ENCODE measurements at places on chromosomes 7 and 10.
A peak's percentile ranks its signal among the peaks of the same experiment; 100 is the strongest.

DNA sequence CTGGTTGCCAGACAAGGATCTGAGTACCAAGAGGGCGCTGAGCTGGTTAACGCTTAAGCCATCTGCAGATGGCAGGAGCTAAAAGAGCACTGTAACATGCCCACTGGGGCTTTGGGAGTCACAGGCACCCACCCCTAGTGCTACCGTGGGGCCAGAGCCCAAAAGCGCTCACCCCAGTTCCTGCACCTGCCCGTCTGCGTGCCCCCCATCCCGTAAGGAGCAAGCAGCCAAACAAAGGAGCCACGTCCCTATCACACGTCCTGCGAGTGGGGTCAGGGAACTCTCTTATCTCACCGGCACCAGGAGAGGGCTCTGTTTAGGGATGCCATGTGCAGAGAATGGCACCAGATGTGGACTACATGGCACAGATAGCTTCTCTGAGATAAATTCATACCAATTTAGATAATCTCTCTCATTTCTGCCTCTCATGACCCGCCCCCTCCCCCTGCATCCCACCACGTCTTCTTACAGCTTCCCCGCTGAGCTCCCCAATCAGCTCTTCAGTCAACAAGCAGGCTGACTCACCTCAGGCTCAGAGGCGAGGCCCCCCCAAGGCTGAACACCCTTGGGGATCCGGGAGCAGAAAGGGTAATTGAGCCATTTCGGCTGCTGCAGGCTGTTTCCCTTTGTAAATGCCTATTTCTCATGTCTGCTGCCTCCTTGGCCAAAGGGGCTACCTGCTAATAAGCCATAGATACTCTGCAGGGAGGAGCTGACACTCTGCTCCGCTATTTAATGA, 235.7 kb downstream of the GRID1 start:
- no peak for DNase-seq

DNA sequence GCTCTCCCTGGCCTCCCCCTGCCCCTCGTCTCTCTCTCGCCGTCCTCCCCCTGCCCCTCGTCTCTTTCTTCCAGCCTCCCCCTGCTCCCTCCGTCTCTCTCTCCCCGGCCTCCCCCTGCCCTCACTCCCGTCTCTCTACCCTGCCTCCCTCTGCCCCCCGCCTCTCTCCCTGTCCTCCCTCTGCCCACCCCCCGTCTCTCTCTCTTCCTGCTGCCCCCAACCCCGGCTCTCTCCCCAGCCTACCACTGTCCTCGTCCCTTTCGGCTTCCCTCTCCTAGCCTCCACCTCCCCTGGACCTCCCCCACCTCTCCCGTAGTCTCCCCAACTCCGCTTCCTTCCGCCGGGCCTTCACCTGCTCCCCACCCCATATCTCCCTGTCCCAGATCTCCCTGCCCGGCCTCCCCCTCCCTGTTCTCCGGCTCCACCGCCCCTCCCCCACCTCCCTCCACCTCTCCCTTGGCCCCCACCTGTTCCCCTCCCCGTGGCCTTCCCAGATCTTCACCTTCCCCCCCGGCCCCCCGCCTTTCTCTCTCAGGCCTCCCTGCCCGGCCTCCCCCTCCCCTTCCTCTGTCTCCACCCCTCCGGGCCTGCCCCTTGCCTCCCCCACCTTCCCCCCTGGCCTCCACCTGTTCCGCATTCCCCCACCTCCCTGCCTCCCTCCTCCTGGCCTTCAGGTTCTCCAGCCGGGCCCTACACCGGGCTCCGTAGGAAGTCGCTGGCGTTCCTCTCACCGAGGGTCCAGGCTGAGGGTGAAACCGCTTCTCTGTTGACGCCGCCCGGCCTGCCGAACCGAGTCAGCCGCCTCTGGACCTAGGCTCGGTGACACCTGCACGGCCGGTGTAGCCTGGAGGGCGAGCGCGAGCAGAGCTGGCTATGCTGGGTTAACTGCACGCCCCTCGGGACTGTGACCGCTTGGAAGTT, 1.2 kb downstream of the GET4 start:
- no peak for DNase-seq

DNA sequence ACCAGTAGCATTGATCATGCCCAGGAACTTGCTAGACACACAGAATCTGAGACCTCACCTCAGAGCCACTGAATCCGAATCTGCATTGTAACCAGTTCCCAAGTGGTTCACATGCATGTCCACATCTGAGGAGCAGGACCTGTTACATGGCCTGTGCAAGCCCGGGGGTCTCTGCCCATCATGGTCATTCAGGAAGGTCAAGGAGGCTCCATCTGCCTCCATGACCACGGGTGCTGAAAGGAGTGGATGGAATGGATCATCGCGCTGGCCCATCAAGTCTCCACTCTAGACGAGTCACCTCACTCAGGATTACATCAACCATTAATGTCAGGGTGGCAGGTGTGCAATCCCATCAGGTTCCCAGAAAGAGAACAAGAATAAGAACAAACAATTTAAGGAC, 85.8 kb upstream of the ADAM12 start:
- DNase-seq, result no peak

DNA sequence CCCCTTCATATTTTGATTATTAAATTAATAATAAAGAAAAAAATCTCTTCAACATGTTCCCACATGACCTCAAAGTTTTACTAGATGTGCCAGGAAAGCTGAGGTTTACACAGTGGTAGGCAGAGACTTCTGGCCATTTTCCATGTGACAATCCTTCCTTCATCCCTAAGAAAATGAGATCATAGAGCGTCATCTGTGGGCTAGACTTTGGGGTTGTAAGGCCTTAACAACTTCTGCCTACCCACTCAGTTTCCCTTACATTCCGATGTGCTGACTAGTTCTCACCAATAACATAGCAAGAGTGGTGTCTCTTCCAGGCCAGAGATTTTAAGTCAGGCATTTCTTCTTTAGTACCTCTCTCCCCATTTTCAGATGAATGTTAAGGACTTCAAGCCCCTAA, 171.1 kb upstream of the PHF14 start:
- DNase-seq, result no peak

DNA sequence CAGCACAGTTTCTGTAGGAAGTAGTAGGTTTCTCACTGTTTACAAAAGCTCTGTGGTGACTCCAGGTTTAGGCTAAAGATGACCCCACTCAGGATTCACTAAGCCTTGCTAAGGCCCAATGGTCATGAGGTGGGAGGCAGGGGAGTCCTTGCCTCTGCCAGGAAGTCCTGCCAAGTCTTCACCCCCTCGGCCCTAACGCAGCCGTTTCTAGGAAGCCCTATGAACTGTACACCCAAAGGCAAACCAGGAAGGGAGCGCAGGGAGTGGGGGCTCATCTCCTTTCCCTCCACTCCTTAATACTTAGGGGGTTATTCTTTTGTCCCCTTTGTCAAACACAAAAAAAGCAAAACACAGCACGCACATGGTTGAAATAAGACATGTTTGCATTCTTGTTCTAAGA, 64.6 kb downstream of the CTBP2 start:
- no peak for DNase-seq

DNA sequence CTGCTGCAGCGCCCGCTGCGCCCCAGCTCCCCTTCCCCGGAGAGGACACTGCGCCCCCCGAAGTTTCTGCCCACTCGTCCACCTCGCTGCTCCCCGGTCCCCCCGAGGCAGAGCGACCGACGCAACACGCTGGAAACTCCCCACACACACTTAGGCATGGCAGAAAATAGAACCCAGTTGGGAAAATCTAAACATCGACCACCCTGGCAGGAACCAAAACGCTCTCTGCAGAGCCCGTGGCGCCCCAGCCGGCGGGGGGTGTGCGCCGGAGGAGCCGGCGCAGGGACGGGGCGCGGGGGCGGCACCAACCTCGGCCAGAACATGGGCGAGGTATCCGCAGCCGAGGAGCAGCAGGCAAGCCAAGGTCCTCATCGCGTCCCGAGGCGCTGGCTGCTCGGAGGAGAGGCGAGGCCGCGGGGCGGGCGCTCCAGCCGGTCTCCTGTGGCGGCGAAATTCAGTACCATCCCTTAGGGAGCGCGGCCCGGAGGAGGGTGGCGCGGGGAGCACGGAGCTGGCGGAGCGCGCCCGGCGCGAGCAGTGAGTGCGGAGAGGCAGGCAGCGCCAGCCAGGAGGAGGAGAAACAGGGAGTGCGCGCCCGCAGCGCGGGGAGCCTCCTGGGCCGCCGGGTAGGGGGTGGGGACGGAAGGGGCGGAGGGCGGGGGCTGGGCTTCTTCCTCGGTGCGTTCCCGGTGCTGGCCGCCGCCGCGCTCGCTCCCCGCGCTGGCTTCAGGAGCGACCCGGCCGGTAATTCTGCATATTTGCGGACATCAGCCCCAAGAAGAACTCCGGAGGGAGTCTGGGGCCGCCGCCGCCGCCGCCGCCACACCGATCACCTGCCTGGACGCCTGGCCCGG, 789 bp downstream of the PDGFA start:
- DNase-seq, result peak; percentile 73

DNA sequence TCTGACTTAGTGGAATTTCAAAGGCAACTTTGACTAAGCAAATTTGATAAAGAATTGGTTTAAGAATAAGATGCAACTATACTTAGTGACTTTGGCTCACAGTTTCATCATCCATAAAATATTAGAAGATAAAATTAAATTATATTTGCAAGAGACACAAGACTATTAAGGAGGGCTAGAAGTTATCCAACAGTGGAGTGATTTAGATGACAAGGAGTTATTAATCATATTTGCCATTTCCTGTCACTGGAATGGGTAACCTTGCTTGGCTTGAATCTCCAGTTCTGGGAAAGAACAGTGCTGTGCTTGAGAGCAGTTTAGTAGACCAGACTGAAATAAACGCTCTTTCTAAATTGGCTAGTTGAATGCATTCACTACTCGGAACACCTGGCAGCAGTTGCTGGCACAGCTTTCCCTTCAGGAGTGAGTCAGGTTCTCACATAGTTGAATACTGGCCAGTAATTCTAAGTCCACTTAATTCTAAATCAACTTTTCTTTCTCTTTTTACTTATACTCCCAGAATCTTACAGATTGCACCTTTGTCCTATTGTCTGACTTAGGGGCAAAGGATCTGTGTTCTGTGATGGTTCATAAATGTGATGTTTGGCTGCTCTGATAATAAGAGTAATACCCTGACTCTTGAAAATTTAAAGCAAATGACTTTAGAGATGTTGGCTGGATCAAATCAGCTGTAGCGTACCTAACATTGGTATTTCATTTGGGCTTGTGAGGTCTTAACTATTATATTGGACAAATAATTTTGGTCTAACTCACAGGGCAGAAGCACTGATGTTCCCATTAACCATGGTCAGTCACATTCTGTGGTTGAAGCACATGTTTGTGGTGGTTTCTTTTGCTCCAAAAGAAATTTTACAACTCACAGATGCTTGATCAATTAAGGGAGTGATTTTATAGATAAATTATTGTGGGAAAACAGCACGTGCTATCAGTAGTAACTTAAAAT, 16.6 kb downstream of the STMP1 start:
- no peak for DNase-seq

DNA sequence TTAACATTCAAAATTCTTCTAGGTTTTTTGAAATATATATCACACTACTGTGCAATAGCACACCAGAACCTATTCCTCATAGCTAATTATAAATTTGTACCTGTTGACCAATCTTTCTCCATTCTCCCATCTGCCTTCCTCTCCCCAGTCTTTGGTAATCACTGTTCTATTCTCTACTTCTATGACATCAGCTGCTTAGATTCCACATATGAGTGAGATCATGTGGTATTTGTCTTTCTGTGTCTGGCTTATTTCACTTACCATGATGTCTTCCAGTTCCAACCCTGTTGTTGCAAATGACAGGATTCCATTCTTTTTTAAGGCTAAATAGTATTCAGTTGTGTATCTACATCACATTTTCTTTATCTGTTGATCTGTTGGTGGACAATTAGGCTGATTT, 54.4 kb upstream of the CCDC6 start:
- DNase-seq, result no peak

GRCh38 chr7:84674236-84674913, 479.8 kb upstream of the SEMA3A start:
- no peak for DNase-seq

GRCh38 chr7:50640779-50641178, 75.6 kb upstream of the DDC start:
- DNase-seq, result no peak

- DNase-seq, result no peak
These were observed 62.9 kb upstream of the BET1 start for GRCh38 chr7:94067047-94067446.

DNA sequence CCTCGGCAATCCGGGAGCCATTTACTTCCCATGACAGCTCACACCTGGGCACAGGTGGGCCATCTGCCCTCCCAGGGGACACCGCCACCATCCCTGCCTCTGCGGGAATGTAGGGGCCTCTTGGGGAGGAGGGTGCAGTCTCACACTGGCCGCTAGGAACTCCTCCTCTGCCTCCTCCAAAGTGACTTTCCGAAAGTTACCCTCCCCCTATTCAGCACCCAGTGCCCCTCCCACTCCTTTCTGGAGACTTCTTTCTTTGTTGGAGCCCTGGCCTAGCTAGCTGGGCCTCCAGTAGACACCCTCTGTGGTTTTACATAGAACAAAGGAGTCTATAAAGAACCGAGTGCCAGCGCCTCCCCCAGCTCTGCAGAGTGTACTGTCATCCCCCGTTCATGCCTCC, 45.8 kb upstream of the MNX1 start:
- no peak for DNase-seq

DNA sequence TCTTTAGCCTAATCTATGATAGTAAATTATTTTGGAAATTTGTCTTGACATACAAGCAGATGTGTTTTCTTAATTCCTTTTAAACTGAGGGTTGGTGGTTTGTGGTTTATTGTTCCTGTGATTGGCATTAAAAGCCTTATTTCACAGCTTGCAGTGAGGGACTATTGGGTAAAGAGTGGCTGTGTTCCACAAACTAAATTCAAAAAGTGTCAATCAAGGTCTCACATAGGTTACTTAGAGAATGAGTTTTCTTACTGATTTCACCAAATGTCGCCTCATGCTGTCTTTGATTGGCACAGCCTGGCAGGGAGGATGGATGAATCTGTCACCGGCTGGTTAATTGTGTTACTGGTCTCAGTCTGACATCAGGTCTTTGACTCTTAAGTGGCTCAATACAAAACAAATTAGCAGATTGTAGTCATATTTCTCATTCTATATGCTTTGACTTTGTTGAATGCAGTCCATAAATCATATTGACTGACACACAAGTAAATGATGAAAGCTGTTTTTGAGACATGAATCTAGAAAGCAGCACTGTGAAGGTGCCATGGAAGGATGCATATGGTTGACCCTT, 66.8 kb upstream of the CYP26C1 start:
- no peak for DNase-seq

DNA sequence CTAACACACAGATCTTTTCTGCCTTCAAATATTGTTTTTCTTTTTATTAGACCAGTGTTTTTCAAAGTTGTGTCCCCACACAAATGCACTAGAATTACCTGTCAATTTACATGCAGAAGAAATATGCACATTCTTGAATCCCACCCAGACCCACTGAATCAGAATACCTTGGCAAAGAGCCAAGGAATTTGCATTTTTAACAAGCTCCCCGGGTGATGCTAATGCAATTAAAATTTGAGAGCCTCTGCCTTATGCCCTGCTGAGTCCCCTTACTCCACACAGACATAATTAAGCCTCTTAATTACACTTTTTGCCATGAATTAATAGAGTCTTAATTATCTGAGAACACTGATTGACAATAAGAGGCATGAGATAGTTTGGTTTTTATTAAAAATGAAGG, 201.2 kb upstream of the GRB10 start:
- no peak for DNase-seq

GRCh38 chr7:112023282-112023681, 182.9 kb downstream of the DOCK4 start:
- DNase-seq, result no peak

GRCh38 chr7:73626814-73627213, 2.5 kb upstream of the MLXIPL start:
- DNase-seq, result no peak
